ENCODE measurements at places on chromosomes 12 and 14.

DNA sequence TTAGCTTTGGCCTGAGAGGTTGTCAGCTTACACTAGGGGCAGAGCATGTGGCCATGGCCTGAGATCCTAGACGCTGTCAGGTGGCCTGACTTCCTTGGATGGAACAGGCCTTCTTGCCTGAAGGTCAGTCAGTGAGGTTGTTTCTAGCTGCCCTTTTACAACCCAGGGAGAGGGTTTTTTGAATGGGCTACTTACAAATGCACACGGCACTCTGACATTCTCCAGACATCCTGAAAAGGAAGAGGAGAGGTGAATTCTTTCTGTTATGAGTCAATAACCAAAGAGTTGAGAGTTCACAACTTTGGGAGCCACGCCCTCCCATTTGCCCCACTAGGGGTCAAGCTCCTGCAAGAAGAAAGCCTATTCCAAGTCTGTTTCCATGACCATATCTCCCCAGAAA is 7.8 kb downstream of the KRT76 start:
- no peak for DNase-seq

- no peak for DNase-seq
Measured at GRCh38 chr12:25266497-25266896, 15.8 kb upstream of the KRAS start.

GRCh38 chr12:113145720-113146551 is 3.6 kb upstream of the CFAP73 start:
- DNase-seq = no peak

- DNase-seq = no peak
Measured at GRCh38 chr12:38502415-38502814, 185.8 kb downstream of the ALG10B start.

GRCh38 chr14:91303091-91303923 is 58.8 kb upstream of the GPR68 start:
- peak; percentile 41 for DNase-seq

GRCh38 chr14:30272848-30273832 is 285.8 kb upstream of the G2E3 start:
- DNase-seq = no peak

DNA sequence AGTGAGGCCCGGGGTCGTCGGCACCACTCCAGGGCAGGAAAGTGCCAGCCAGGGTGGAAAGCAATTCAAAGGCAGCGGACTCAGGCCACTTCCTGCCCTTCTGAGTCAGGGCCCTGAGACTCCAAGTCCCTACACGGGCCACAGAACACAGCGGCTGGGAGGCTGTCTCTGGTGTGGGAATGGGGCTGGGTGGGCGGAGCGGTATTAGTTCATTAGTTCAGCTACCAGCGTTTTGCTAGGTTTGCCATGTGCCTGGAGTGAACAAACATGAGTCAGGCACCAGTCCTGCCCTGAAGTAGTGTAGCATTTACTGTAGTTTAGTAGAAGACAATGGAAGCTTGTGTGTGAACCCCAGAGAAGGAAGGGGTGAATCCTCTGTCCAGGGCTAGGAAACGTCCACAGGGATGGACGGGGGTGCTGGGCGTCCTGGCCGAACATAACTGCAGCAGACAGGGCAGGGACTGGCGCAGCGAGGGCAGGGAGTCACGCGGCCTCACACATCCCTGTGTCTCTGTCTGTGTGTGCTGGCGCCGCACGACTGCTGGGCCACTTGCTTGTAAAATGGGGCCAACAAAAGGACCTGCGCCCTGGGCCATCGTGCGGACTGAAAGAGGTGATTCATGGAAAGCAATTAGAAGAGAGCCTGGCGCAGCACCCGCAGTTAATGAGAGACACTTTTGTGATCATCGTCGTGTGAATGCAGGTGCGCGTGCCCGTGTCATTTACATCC is 186.4 kb upstream of the PRMT8 start:
- peak; percentile 96 for DNase-seq

DNA sequence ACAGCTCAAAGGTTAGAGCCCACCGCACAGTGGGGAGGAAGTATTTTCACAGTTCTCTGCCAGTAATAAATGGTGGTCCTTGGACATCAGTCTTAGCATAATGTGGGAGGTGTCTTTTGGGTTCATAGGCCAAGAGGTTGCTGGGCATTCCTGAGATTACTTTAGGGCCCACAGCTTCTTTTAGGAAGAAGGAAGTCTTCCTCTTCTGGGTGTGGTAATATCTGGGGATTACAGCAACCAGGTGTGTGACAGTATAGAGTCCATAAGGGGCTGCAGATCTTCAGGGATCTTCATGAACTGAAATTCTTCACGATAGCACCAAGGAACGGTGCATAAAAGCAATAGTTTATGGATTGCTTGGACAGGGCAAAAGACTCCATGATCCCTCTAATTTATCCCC is 56.2 kb upstream of the PTGR2 start:
- no peak for DNase-seq

- peak; percentile 60 for DNase-seq
Measured at GRCh38 chr12:5432011-5432400, at the start of gene NTF3. NTF3 (plus strand) TSS chr12:5432108; CDS start chr12:5432325, 217 bp downstream.

DNA sequence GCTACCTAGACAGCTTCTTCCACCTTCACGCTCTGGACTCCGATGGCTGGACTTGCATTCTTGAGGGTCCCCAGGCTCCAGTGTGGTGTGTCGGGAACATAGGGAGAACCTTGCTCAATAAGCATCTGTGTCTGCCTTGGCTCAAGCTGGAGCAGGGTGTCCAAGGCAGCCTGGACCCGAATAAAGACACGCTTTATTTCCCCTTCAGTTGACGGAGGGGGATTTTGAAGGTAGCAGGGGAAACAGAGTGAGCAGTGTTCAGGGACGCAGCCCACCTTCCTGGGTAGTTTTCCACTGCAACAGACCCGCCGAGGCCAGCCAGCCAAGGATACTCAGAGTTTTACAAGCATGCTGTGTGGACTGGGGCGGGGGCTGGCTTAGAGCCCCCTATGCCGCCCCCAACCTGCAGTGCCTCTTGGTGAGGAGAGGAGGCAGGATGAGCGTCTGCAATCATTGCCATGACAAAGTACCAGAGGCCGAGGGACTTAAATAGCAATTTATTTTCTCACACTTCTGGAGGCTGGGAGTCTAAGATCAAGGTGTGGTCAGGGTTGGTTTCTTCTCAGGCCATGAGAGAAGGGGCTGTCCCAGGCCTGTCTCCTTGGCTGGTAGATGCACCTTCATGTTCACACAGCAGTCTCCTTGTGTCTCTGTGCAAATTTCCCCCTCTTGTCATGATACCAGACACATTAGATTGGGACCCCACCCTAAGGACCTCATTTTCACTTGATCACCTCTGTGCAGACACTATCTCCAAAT is 201.2 kb downstream of the CHST11 start:
- no peak for DNase-seq

DNA sequence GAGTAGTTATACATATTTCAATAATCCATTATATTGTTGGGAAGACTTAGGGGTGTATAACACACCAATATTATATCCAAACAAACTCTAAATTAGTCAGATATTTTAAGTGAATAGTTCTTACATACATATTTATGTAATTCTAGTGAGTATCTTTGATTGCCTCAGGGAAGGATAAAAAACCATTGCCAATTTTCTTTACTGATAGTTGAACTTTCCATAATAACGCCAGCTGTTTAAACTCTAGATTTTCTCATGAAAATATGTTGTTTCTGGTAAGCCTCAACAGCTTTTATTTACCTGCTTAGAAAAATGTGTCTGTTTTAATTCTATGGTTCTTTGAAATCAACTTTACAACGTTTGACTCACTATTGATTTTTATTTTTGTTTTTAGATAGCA is 959.6 kb upstream of the NOVA1 start:
- no peak for DNase-seq

DNA sequence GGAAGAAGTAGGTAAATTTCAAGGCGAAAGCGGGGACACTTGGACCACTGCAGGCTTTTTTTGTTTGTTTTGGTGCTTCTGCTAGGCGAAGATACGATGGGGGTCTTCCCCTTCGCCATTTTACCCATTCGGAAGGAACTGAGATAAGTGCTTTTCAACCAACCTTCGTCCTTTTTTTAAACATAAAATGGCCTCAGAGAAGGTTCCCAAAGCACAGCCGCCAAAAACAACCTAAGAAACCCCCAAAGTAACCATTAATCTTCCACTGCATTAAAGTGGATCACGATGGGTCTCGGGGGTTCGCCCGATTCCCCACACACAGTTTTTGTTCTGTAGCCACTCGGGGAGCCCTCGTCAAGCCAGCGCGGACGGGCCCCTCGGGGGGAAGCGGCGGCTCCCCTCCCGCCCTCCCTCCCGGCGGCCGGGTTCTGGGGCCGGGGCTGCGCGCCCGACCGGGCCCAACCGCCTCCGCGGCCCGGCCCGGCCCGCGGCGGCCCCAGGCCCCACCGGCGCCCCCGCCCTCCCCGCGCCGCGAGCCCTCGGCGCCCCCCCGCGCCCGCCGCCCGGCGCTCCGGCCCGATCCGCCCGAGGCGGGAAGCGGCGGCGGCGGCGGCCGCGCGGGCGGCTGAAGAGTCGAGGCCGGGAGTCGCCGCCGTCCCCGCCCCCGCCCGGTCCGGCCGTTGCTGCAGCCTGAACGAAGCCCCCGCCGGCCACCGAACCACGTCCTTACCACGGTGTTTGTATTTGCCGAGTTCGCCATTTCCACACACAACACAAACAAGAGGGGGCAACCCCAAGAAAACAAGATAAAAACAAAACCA is 790 bp downstream of the GTF2A1 start:
- DNase-seq = peak; percentile 48

DNA sequence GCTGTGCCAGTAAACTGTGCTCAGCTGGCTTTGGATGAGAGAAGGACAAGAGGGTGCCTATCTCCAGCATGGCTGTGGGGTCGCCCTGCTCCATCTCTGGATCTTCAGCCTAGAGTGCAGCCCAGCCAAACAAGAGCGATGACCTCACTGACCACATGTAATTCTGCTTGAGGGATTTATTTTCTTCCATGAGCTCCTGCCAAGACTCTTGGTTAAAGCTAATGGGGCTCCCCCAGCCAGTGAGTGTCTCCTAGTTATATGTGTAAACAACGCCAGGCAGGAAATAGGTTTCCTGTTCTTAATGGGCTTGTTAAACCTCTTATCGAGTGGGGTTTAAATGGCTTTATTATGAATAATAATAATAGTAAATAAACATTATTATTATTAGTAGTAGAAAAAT is 397.2 kb downstream of the NRXN3 start:
- no peak for DNase-seq

DNA sequence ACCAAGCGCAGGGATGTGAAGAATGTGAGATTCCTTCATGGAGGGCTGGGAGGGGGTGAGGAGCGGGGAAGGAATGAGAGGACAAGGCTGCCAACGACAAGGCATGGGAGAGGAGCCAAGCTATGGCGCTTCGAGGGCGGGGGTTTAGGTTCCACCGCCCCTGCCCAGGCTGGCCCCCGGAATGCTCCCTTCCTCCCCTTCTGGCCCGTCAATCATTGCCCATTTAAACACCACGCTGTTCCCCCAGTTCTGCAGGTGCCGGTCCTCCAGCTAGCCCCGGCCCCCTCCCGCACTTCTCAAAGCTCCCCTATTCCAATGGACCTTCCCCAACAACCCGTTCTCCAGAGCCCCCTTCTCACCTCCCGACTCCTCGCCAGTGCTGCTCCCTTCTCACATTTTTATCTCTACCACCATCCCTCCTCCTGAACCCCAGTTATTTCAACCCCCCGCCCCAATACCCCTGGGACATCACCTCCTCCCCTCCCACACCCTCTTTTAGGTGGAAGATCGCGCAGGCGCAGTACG is 428 bp downstream of the RNF41 start:
- DNase-seq = peak; percentile 73

DNA sequence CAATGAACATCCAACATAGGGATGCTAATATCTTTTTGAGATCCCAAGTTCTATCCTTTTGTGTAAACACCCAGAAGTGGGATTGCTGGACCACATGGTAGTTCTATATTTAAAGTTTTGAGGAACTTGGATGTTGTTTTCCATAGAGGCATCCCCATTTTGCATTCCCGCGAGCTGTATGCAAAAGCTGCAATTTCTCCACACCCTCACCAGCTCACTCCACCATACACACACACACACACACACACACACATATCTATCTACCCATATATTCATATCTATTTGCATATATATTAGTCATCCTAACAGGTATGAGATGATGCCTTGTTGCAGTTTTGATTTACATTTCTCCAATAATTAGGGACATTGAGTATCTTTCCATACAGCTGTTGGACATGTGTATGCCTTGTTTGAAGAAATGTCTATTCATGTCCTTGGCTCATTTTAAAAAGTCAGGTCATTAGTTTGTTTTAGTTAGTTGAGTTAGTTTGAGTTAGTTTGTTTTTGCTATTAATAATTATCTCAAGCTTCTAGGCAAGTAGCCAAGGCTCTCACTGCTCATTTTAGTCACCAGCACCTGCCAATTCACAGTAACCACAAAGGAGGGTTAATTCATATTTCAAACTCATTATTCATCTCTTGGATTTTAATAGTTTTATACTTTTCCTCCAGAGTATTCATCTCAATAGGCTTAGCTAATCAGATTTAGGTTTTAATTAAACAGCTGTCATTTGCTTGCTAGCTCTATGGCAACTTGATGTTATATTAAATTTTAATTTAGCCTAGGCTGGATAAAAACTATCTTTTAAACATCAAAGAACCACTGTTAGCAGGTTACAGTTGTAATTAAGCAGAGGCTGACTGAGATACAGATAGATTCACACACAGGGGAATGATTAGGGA is 1435.9 kb upstream of the TMEM132C start:
- no peak for DNase-seq

- no peak for DNase-seq
Measured at GRCh38 chr14:51871846-51872245, 11.4 kb downstream of the GNG2 start.

DNA sequence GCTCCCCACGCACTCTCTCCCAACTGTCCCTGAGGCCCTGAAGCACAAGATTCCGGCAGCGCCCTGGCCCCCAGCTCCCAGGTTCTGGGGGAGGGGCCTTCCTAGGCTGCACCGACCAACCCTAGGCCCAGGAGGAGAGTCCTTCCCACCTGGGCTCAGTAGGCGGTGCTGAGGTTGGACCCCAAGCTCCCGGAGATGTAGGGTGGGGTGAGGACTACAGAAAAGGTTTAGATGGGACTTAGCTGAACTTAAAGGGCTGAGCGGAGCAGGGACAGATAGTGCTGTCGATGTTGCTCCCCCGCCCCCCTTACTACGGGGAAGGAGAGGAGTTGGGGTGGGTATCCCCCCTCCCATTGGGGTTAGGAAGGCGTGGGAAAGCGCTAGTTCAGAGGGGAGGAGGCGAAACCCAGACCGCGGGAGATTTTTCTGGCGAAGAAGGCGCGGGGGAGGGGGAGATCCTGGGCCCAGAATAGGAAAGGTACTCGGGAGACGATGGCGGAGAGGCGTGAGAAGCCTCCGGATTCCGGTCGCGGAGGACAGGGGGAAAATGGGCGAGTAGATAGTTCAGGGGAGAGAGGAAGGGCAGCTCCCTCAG is 4.2 kb upstream of the BAZ2A start:
- DNase-seq = peak; percentile 48

- no peak for DNase-seq
Measured at GRCh38 chr12:113278633-113279032, 56.3 kb downstream of the SLC8B1 start.

DNA sequence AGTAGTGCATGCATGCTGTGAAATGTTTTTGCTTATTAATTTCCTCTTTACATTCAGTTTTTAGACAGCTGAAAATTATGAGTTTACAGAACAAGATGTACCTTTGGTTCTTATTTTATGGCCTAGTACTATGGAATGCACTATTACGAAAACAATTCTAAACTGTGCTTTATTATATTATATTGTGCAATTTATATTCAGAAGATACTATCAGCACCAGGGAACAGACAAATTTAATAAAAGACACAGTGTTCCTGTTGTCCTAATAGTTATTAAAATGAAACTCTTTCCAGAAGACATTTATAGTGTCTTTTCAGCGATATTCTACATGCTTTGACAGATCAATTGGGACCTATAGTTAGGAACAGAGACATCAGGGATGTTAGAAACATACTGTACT is 427.3 kb downstream of the BTG1 start:
- no peak for DNase-seq
